ENCODE measurements at places on chromosomes 7 and 10.

- DNase-seq, result no peak
Observed at GRCh38 chr10:75356484-75356883, 45.1 kb downstream of the ZNF503 start.

- DNase-seq, result no peak
Observed at GRCh38 chr10:24973163-24973562, 20.8 kb upstream of the PRTFDC1 start.

GRCh38 chr10:5466451-5467206, 32.7 kb downstream of the CALML5 start:
- DNase-seq, result no peak

DNA sequence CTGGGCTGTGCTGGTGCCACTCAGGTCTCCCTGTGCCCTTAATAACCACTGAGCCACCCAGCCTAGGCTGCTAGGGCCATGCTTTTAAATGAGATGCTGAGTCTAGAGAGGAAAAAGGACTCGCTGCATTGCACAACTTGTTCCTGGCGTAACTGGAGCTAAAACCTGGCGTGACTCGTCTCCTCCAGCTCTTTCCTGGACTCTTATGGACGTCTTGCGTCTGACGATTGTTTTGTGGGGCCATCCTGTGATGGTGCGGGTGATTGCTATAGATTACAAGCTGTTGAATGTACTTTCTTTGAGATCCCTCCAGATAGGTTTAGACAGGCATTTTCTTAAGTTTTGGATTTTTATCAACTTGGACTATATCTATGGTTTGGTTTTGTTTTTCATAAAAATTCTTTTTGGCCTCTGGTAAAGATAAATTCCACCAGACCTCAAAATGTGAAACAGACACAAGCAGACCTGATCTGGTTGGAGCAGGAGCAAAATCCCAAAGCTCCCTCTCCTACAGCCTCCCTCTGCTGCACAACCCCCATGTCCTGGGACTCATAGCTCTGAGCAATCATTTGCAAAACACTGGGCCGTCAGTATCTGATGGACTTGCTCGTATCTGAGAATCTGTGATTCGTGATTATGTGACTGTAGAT, 230.3 kb downstream of the ARHGAP12 start:
- no peak for DNase-seq

GRCh38 chr7:13198727-13199126, 511.3 kb downstream of the ARL4A start:
- DNase-seq, result no peak

Measured in stimulated activated CD4-positive, alpha-beta T cell treated with anti-CD3 and anti-CD28 coated beads, Interleukin-15, amount 100 ng/mL, for 48 hours (primary cell).